ENCODE measurements at places on chromosomes 1 and 21.

GRCh38 chr21:35924714-35925301 lies 135.5 kb downstream of the SETD4 start:
- DNase-seq: no peak

DNA sequence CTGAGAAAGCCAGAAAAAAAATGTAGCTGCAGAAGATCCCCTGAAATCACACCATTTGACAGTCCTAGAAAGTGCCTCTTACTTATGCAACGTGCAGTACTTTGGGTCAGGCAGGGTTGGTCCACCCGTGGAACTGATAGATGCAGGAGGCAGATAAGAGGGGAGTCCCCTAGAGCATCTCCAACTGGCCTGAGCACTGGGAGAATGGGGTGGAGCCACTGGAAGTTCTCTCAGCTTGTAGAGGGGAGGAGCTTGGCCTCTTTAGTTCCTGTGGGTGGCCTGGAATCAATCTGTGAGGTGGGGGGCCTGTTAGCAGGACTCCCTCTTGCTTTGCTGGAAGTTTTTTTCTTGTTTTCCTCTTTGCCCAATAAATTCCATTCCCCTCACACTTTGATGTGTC lies 335.7 kb upstream of the NCAM2 start:
- no peak for DNase-seq

- no peak for DNase-seq
Observed at GRCh38 chr1:186783193-186783592, 45.6 kb upstream of the PLA2G4A start.

GRCh38 chr21:28074676-28075075 lies 918.0 kb downstream of the LTN1 start:
- DNase-seq: no peak

DNA sequence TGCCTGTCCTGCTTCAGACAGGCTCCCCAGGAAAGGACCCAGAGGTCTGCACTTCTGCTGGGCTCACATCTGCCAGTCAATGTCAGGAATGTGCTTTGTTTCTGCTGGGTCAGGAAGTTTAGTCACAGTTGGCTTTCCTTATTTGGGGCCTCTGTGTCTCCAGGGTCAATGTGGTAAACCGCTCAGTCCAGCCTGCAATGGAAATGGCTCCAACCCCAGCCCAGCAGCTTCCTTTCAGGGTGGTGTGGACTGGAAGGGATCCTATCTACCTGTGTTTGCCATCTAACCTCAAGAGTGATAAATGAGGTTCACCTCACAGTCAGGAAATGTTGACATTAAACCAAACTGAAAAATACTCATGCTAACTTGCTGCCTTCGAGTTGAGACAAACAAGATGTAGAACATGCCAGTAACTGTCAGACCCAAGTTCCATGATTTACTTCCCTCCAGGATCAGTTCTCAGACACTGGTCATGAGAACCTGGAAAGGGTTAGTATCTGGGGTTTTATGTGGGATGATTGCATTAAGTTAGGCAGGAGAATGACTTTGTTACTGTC lies 20.3 kb downstream of the ENO1 start:
- peak; percentile 96 for DNase-seq

DNA sequence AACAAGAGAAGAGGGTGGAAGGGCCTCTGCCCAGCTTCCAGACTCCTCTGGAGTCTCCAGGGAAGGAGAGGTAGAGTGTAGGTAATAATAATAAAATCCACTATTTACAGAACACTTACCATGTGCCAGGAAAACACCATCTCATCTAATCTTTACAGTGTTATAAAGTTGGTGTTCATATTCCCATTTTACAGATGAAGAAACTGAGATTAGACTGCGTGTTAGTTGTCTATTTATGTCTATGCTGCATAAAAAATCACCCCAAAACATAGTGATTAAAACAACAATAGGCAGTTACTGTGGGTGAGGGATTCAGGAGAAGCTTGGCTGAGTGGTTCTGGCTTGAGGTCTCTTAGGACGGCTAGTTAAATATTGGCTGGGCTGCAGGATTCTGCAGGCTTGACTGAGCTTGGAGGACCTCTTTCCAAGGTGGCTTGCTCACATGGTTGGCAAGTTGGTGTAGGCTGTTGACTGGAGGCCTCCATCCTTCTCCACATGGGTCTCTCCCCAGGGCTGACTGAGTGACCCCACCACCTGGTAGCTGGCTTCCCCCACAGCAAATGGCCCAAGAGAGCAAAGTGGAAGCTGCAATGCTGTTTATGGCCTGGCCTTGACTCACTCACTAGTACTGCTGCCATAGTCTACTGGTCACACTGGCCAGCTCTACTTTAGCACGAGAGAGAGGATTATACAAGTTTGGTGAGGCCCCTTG lies 6.5 kb upstream of the ALX3 start:
- no peak for DNase-seq

DNA sequence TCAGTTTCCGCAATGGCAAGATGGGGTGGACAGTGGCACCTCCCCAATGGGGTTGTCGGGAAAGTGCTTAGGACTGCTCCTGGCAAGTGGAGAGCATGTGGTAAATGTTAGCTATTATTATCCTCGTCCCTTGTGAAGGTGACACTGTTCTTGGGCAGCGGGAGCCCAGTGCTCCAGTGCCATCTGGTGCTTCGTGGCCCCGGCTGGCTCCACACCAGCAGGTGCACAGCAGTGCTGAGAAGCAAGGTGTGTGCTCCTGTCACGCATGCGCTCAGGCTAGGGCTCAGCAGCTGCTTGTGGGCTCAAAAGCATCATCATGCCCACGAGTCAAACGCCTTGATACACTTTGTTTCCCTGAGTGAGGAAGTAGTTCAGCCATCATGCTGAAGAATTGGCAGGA lies 24.9 kb upstream of the KCNC4 start:
- no peak for DNase-seq

- DNase-seq: no peak
Observed at GRCh38 chr1:25432749-25433388, 2.2 kb downstream of the MACO1 start.

GRCh38 chr21:36501589-36501892 lies 21.6 kb upstream of the CLDN14 start:
- DNase-seq: no peak

- DNase-seq: no peak
Observed at GRCh38 chr1:171753685-171754352, 12.0 kb upstream of the VAMP4 start.

DNA sequence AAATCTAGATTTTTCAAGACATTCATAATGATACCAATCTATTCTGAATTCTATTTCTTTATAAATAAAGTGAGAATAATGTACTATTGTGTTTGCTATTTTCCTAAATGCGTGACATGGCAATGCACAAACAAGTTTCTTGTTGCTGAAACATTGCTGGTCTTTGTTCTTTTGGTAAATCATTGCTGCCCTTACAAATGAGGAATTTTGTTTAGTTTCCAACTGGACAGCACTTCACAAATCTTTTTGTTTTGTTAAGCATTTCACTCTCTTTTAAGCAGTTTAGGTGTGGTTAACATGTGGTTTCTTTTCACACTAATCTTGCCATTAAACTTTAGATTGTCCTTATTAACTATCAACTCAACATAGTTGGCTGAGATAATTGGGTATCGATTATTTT lies 94.6 kb downstream of the LRRC7 start:
- DNase-seq: no peak

DNA sequence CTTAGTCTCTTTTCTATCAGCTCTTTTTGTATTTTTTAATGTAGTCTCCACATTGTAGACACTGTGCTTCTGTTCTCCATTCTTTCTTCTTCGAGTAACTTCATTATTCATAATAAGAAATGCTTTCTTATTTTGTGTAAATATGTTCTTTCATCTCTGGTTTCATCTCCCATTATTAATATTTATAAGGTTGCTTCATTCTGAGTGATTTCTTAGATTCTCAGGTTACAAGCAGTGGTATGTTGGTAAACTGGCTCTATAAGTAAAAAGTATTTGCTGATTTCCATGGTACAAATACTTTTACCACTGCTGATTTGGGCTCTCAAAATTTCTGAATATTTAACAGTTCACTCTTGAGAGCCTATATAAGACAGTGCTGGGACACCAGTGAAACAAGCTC lies 81.3 kb downstream of the CDC14A start:
- no peak for DNase-seq

GRCh38 chr1:153434746-153435455 lies 18.6 kb downstream of the S100A7A start:
- no peak for DNase-seq

DNA sequence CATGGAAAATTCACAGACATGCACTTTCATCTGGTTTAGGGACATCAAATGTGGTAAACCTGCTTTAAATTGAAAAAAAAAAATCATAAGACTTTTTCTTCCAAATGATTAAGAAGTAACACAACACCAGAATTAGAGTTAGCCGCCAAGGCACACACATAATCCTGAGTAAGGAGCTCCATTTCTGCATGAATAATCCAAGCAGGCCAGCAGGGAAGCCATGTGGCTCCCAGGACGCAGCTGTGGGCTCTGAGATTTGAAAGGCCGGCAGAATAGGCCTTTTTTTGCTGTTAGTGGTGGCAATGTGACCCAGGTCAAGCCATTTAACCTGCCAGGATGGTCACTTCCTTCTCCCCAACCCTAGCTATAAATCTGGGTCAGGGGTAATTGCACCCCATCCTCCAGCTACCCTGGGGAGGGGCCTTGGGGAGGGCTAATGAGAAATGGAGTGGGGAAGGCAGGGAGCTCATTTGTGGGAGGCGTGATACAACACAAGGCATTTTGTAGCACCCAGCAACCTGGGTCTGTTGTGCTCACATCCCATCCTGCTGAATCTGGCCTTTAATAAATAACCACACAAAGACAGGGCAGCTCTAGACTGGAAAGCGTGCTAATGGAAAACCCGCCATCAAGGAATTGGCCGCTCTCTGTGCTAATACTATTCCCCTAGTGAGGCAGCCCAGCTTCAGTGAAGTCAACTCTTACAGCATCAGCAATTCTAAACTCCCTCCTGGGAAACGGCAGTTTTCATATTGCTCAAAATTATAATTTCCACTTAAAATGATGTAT lies 178.5 kb downstream of the RHOU start:
- DNase-seq: no peak

DNA sequence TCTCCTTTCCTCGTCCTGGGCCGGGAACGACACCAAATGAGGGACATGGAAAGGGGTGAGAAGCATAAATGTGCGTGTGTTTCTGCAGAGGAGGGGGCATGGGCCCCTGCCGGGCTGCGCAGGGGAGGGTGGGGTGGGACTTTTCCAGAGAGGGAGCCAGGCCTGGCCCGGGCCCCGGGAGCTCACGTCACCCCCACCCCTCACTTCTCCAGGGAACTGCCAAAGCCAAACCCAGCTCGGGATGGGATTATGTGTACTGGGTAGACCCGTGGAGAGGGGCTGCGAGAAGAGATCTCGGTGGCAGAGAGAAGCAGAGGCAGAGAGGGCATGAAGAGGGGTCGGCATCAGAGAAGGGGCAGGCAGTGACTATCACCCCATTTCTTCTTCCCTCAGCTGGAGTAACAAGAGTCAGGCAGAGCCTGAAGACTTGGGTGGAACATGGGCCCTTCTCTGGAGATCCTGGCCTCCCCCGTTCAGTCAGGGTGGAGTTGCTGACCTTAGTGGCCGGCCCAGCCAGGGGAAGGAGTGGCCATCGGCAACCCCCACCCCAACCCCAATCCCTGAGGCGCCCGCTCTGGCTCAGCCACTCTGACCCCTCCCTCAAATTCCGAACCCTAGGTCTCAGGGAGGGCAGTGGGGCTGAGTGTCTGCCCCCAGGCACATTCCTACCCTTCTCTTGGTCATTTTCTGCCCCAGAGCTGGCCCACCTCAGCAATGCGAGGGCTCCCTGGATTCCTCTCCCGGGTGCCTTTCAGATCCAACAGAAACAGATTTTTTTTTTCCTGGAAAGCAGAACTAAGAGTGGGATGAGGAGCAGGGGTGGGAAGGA lies 1.2 kb downstream of the ADAMTSL4 start:
- no peak for DNase-seq

- DNase-seq: no peak
Observed at GRCh38 chr1:31875636-31876236, 59.9 kb upstream of the SPOCD1 start.

DNA sequence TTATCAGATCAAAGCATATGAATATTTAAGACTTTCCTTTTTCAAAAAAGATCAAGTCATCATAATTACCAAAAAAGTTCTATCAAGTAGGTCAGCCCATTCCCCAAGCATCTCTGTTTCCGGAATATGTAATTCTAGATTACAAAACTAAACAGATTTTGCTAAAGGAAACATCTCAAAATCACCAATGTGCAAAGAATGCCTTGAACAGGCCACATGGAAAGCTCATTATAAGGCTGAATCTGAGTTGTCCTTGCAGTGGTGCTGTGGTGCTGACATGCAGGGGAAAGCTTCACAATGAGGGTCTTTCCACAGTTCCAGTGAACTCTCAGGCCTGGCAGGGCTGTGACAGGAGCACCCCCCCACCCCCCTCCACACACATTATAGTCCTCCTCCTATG lies 240.9 kb downstream of the OMA1 start:
- DNase-seq: no peak

DNA sequence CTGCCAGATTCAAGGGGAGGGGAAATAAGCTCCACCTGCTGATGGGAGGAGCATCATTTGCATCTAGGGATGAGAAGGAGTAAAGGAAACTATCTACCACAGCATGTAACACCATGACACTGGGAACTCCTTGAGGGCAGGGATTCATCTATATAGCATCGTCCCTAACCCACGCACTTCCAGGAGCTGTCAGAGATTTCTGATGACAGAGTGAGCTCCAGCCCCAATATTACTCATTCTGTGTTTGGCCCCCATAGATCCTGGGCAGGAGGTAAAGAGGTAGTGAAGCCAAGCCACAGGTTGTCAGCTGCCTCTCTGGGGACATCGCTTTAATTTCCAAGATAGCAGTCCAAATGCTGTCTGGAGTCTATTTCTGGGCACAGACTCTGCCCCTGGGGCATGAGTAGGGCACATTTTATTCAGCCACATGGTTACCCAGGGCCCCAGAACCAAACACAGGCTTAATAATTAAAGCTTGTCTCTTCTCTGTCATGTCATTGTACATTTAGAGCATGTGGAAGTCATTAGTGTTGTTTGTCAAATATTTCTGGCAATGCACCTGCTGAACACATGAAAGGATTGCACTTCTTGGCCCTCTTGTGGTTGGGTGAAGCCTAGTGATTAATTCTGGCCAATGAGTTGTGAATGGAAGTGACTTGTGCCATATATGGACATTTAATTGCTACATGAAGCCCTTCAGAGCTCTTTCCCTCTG lies 105.9 kb upstream of the POU3F1 start:
- DNase-seq: no peak

DNA sequence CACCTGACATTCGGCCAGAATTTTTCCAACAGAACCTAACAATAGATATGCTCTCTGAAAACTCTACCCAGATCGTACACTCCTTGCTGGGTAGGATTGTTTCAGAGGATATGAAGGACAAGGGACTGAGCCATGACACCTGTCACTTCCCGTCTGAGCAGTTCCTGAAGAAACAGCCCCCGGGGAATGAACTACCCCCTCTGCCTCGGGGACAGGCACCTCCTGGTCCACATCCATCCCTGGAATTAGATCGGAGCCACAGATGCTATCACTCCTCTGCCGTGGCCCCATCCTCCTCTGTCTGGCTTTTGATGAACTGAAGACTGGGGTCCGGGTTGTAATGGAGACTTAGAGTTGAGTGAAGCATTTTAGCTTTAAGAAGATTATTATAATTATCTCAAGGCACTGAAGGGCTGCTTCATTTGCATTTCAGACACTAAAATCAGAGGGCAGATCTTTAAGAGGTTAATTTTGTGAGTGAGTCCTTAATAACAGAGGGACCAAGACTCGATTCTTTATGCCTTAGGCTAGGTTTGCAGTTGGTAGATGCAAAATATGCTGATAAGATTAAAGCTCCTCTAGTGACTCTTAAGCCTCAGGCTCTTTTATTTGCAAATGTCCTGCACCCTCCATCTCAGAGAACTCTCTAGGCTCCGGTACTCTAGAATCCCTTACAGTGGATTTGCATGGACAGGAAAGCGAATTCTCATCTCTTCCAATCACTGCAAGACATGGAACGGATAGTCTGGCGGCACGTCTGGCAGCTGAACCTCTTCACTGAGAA lies 333.8 kb downstream of the KIF26B start:
- no peak for DNase-seq
